ENCODE measurements at places on chromosomes 2 and 18.

GRCh38 chr2:550860-551567, 126.2 kb downstream of the TMEM18 start:
- no peak for DNase-seq

DNA sequence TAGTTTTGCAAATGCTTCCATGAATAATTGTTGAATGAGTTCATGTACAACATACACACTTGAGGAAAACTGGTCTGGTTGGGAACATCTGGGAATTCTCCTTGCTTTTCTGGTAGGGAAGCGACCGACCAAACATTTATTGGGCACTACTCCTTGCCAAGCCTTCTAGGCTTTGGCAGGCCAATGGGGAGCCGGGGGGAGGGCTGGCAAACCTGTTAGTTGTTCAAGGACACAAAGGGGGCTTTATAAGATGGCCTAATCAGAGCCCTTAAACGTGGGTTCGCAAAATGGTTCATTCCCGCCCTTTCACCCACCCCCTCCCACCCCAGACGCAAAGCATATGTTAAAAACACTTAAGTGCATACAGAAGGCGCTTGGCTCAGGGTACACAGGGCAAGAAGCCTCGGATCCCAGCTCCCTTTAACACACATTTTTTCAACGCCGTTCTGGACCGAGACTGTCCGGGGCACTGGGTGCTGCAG, 844 bp upstream of the VSNL1 start:
- no peak for DNase-seq

- no peak for DNase-seq
Observed at GRCh38 chr18:25976554-25976953, 113.9 kb downstream of the SS18 start.

DNA sequence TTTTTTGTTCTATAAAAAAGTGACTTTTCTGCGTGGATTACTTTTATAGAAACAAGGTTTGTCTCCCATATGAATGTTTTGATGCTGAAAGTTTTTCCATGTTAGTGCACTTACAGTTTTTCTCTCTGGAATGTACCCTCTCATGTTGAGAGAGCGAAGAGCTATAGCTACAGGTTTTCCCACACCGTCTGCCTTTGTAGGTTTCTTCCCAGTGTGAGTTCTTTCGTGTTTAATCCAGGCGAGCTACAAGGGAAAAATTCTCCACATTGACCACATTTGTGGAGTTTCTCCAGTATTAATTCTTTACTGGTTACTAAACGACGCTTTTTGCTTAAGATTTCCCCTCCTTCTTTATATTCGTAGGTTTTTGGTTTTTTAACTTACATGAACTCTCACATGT, 85.1 kb downstream of the ACSL3 start:
- no peak for DNase-seq

DNA sequence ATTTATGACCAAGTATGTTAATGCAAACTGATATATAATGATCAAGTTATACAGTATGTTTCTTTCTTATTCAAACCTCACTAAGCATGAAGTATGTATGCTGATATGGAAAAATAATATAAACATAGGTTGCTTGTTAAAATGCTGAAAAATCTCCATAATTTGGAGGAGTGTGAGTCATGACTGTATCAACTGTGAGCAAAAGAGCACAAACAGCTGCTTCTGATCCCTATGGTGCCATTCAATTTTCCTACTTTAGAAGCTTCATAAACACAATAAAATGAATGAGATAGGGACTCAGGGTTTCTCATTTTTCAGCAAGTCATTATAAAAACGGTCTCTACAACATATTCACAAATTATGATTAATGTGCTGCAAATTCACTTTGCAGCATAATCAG, 129.9 kb upstream of the TFPI start:
- no peak for DNase-seq

DNA sequence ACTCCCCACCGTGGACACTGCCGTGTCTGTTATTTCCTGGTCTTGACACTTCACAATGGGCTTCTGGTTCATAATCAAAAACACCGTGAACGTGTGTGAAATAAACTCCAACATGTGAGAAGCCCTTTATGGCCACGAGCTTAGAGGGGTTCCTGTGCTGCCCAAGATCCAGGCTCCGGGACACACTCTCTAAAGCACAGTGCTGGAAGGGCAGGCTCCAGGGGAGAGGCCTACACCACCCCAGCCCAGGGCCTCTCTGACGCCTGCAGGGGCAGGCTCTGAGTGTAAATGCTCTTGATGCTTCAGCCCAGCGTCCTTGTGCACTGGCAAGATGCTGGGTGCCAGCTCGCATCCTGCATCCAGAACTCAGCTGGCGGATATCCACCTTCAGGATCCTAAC, 13.7 kb downstream of the CHST10 start:
- DNase-seq = no peak

- DNase-seq = no peak
Observed at GRCh38 chr18:58497845-58498244, 131.0 kb downstream of the ALPK2 start.

DNA sequence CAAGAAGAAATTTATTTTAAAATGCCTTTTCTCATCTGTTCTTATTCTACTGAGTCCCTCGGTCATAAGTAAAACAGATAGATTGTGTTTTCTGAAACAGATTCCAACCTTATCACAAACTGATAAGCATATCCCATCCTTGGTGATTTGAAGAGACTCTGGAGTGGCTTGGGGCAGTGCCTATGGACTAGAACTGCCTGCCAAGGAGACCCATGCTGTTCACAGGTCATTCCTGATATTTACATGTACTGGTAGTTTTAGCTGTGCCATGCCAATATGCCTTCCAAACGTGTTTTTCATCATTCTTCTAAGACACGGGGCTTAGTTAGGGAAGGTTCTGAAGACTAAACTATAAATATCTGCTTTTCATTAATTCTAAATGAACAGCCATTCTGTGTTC, 11.4 kb upstream of the COL6A3 start:
- no peak for DNase-seq

GRCh38 chr18:3585656-3586509, 135.9 kb downstream of the TGIF1 start:
- peak; percentile 84 for DNase-seq

GRCh38 chr18:63564561-63564960, 22.4 kb downstream of the SERPINB12 start:
- DNase-seq = no peak

DNA sequence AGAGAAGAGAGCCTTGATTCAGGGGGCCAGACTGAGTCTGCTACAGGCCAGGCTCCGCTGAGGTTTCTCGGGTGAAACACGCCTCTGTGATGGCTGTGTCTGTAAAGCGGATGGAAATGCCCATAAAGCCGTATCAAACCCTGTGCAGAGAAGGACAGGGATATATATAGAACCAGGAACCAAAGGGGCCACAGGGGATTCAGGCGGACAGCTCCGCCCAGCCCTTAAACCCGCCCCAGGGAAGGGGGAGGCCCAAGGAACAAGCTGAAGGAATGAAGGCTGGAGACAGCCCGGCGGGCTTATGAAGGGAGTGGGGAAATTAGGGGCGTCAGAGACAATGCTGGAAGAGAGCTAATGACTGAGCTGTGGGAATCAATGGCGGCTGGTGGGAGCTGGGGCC, 42.1 kb downstream of the NHEJ1 start:
- no peak for DNase-seq

GRCh38 chr18:9106800-9107584, 4.5 kb downstream of the NDUFV2 start:
- DNase-seq = no peak

- DNase-seq = peak; percentile 67
Observed at GRCh38 chr18:74139888-74140287, 7.7 kb downstream of the FBXO15 start.

DNA sequence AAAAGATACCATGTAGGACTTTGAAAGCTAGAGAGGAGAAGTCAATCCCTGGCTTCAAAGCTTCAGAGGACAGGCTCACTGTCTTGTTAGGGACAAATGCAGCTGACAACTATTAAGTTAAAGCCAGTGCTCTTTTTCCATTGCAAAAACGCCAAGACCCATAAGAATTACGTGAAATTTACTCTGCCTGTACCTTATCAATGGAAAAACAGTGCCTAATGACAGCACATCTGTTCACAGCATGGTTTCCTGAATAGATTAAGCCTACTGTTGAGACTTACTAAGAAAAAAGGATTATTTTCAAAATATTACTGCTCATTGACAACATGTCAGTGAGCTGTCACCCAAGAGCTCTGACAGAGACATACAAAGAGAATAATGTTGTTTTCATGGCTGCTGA, 52.9 kb downstream of the ANKRD12 start:
- DNase-seq = no peak

All from activated CD4-positive, alpha-beta T cell treated with anti-CD3 and anti-CD28 coated beads for 48 hours (primary cell).